ENCODE measurements at places on chromosomes 3 and 15.

DNA sequence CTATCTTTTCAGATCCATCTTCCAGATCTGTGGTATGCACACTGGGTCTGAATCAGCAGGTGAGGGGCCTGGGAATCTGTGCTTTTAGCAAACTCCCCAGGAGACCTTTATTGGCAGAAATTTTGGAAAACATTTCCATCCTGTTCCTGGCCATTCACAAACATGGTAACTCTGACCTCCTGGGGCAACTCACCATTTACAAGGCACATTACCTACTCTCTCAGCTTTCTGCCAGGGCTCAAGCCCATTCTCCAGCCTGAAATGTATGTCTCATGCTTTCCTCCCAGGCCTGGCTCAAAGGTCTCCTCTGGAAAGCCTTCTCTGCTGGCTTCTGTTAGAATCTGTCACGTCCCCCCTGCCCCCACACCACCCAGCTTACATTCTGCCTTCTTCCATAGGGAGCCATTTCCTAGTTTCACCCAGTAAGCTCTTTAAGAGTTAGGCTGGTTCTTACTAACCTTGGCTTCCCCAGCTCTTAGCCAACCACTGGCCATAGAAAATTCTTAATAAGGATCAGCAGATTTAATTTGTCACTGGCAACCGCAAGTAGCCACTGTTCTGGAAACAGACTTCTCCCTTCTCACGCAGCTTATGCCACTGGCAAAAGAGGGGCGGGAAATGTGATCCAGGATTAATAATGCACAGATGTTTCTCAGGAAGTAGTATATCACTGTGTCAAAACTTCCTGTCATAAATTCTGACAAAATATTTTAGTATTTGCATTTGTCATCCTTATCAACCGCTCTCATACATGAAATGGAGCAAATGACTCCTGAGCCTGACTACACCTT is 55.0 kb downstream of the RORA start:
- no peak for DNase-seq
- no peak overlapping the region for H3K27ac ChIP-seq
- H3K27me3 ChIP-seq = peaks cover 23% of the 10 kb centered on the region
- no peaks in the 10 kb centered on the region for H3K36me3 ChIP-seq
- no peak overlapping the region for H3K4me3 ChIP-seq
- H3K4me1 ChIP-seq = peaks cover 13% of the 10 kb centered on the region

GRCh38 chr3:96319166-96319565 is 495.2 kb upstream of the EPHA6 start:
- H3K36me3 ChIP-seq = no peaks in the 10 kb centered on the region

DNA sequence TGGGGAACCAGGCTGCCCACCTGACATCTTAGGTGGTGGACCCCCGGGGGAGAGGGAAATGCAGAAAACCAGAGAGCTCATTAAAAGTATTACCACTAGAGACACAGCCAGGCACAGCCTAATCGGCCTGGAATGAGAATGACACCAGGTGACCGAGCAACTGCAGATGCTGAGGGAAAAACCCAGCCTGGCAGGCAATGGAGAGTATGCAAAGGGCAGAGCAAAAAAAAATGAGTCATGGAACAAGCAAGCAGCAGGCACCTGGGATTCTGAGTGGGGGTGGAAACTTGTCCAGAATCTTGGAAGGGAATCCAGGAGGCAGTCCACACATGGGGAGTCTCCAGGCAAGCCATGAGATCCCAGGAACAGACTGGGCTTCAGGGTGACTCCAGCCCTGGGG is 183.7 kb upstream of the LRRN1 start:
- no peaks in the 10 kb centered on the region for H3K27me3 ChIP-seq
- no peak overlapping the region for H3K4me3 ChIP-seq
- DNase-seq = no peak
- H3K27ac ChIP-seq = no peak overlapping the region

- H3K4me1 ChIP-seq = no peaks in the 10 kb centered on the region
- H3K27ac ChIP-seq = no peak overlapping the region
- peaks cover 25% of the 10 kb centered on the region for H3K36me3 ChIP-seq
- DNase-seq = no peak
- no peak overlapping the region for H3K4me3 ChIP-seq
Observed at GRCh38 chr3:158339638-158340037, 229.7 kb downstream of the RSRC1 start.

DNA sequence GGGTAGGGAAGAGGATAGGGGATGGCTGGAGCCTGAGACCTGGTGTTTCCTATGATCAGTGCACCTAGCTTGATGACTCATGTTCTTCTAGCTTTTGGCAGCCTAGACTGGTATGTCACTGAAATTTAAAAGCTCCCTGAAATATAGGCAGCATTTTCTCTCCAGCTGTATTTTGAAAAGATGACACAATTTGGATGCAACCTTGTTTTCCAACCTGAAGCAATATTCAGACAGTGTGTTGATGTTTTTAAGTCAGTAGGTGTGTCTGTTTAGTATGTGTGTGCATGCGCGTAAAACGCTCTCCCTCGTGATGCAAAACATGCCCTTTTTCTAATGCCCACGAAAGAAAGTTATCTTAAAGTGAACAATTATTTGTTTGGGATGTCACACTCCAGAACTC is 58.5 kb downstream of the RPL22L1 start:
- H3K36me3 ChIP-seq = no peaks in the 10 kb centered on the region
- DNase-seq = no peak
- H3K27me3 ChIP-seq = no peaks in the 10 kb centered on the region
- no peak overlapping the region for H3K4me3 ChIP-seq

DNA sequence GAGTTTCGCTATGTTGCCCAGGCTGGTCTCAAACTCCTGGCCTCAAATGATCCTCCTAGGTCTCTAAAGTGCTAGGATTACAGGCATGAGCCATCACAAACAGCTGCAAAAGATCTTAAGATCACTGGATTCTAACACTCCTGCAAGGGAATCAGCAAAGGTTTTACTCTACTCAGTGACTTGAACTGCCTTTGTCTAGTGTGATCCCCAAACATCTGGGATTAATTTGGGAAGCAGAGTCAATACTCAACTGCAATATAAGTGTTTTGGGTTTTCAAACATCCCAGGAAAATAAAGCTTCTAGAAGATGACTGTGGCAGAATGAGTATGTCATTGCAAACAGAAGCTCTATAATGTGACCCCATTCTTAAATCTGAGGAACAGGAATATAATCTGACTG is 7.2 kb downstream of the SPG21 start:
- no peak overlapping the region for H3K27ac ChIP-seq
- H3K4me1 ChIP-seq = peaks cover 29% of the 10 kb centered on the region
- no peak overlapping the region for H3K4me3 ChIP-seq
- peaks cover 41% of the 10 kb centered on the region for H3K36me3 ChIP-seq
- no peaks in the 10 kb centered on the region for H3K27me3 ChIP-seq
- DNase-seq = no peak

DNA sequence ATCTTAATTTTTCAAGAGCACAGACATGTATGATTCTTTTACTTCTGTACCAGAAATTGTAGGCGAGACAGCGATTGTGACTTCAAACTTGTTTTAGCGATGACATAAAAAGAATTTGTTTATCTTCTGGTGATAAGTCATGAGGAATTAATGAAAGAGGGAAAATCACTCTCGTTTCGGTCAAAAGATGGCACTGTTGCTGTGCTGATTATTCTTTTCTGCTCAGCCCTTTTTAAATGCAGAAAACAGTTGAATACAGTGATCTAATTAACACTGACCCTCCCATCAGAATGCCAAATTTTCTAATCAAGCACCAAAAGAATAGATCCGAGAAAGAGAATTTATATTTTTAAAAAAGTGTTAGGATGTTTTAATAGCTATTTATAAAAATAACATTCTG is 52.6 kb downstream of the NSUN3 start:
- H3K36me3 ChIP-seq = peaks cover 16% of the 10 kb centered on the region
- no peak for DNase-seq
- no peak overlapping the region for H3K27ac ChIP-seq
- H3K27me3 ChIP-seq = no peaks in the 10 kb centered on the region

- peaks cover 22% of the 10 kb centered on the region for H3K4me1 ChIP-seq
- no peaks in the 10 kb centered on the region for H3K27me3 ChIP-seq
- no peak overlapping the region for H3K4me3 ChIP-seq
- no peak for DNase-seq
Observed at GRCh38 chr3:15041950-15042349, 23.2 kb downstream of the MRPS25 start.

- H3K4me3 ChIP-seq = no peak overlapping the region
- no peaks in the 10 kb centered on the region for H3K4me1 ChIP-seq
- H3K27me3 ChIP-seq = peaks cover 7% of the 10 kb centered on the region
- no peak for DNase-seq
- H3K36me3 ChIP-seq = no peaks in the 10 kb centered on the region
Observed at GRCh38 chr3:124142389-124142970, 150.6 kb upstream of the ROPN1 start.

- no peak overlapping the region for H3K27ac ChIP-seq
- no peak for DNase-seq
- peaks cover 1% of the 10 kb centered on the region for H3K4me1 ChIP-seq
- H3K27me3 ChIP-seq = peaks cover 24% of the 10 kb centered on the region
- H3K36me3 ChIP-seq = no peaks in the 10 kb centered on the region
Observed at GRCh38 chr15:69154684-69155083, 5.8 kb upstream of the GLCE start.

DNA sequence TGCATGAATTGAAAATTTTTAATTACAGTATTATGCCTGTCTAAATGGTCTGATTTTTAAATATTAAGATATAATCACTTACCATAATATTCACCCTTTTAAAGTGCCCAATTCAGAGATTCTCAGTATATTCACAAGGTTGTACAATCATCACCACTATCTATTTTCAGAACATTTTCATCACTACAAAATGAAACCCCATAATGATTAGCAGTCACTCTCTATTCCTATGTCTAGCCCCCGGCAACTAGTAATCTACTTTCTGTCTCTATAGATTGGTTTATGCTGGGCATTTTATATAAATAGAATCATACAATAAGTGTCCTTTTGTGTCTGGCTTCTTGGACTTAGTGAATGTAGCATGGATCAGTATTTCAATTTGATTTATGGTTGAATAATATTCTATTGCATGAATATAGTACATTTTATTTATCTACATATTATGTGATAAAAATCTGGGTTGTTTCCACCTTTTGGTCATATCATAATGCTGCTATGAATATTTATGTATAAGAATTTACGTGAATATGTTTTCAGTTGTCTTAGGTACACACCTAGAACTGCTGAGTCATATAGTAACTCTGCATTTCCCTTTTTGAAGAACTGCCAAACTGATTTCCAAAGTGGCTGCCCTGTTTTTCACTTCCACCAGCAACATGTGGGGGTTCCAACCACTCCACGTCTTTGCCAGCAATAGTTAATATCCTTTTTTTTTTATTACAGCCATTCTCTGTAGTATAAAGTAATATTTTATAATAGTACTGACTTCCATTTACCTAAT is 485.7 kb upstream of the ZNF385D start:
- DNase-seq = no peak
- no peaks in the 10 kb centered on the region for H3K36me3 ChIP-seq
- no peaks in the 10 kb centered on the region for H3K27me3 ChIP-seq
- no peak overlapping the region for H3K4me3 ChIP-seq

GRCh38 chr15:51849860-51850259 is 20.4 kb downstream of the TMOD3 start:
- DNase-seq = no peak
- no peak overlapping the region for H3K4me3 ChIP-seq
- peaks cover 59% of the 10 kb centered on the region for H3K4me1 ChIP-seq
- no peaks in the 10 kb centered on the region for H3K27me3 ChIP-seq
- H3K36me3 ChIP-seq = peaks cover 6% of the 10 kb centered on the region
- no peak overlapping the region for H3K27ac ChIP-seq

Measured in activated naive CD8-positive, alpha-beta T cell treated with anti-CD3 and anti-CD28 coated beads, Interleukin-2, amount 50 U/mL, for 24 hours (primary cell).